ENCODE measurements at places on chromosomes 6 and 20.

GRCh38 chr20:301886-302848 lies 4.8 kb downstream of the ZCCHC3 start:
- no peak for DNase-seq
- no peak overlapping the region for H3K27ac ChIP-seq
- H3K27me3 ChIP-seq = no peaks in the 10 kb centered on the region
- H3K4me3 ChIP-seq = no peak overlapping the region
- H3K36me3 ChIP-seq = no peaks in the 10 kb centered on the region
- H3K4me1 ChIP-seq = peaks cover 33% of the 10 kb centered on the region

- DNase-seq = no peak
- peaks cover 39% of the 10 kb centered on the region for H3K4me1 ChIP-seq
- H3K36me3 ChIP-seq = no peaks in the 10 kb centered on the region
- no peak overlapping the region for H3K4me3 ChIP-seq
- no peak overlapping the region for H3K27ac ChIP-seq
These were observed 3.2 kb downstream of the SULF2 start for GRCh38 chr20:47782076-47782475.

GRCh38 chr6:167993169-167993568 lies 4.3 kb upstream of the KIF25 start:
- H3K4me3 ChIP-seq = no peak overlapping the region
- no peak overlapping the region for H3K27ac ChIP-seq
- DNase-seq = peak; percentile 59
- H3K4me1 ChIP-seq = no peaks in the 10 kb centered on the region

DNA sequence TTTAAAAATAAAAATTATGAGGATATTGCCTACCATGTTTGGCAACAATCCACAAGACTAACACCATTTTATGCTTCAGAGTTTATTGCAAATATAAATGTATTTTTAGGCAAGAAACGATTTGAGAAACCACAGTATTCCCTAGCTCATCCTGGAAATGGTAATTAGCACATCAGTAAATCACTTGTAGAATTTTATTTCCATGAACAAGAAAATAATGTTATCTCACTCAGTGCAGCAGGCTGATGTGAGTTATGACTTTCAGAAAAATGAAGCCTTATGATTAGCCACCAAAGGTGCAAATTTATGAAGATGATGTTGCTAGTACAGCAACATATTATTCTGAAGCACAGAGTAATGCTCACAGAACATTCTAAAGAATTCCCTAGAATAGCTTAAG lies 127.7 kb upstream of the GJE1 start:
- no peaks in the 10 kb centered on the region for H3K27me3 ChIP-seq
- no peak for DNase-seq
- H3K4me1 ChIP-seq = no peaks in the 10 kb centered on the region
- no peak overlapping the region for H3K4me3 ChIP-seq

DNA sequence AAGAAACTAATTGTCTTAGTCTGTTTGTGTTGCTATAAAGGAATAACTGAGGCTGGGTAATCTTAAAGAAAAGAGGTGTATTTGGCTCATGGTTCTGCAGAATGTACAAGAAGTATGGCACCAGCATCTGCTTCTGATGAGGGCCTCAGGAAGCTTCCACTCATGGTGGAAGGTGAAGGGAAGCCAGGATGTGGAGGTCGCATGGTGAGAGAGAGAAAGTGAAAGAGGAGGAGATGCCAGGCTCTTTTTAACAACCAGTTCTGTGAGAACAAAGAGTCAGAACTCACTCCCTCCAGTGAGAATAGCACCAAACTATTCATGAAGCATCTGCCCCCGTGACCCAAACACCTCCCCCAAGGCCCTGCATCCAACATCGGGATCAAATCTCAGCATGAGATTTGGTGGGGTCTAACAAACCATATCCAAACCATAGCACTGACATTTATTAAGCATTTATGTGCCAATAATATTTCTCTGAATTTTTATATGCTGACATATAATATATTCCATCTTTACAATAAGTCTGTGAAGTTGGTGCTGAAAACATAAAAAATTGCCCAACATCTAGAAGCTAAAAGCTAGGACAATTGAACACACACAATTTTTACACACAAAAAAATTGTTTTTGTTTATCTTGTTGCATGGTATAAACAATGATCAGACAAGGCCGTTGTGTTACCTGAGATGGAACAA lies 29.2 kb upstream of the BTN3A2 start:
- H3K4me1 ChIP-seq = peaks cover 13% of the 10 kb centered on the region
- no peak overlapping the region for H3K4me3 ChIP-seq
- H3K27me3 ChIP-seq = peaks cover 36% of the 10 kb centered on the region

DNA sequence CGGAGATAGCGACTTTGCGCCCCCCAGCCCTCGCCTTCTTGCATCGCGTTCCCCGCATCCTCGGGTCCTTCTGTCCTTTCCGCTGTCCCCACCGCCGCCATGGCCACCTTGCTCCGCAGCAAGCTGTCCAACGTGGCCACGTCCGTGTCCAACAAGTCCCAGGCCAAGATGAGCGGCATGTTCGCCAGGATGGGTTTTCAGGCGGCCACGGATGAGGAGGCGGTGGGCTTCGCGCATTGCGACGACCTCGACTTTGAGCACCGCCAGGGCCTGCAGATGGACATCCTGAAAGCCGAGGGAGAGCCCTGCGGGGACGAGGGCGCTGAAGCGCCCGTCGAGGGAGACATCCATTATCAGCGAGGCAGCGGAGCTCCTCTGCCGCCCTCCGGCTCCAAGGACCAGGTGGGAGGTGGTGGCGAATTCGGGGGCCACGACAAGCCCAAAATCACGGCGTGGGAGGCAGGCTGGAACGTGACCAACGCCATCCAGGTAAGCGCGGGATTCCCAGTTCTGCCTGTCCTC lies 401 bp downstream of the SLC32A1 start:
- no peak for DNase-seq
- no peaks in the 10 kb centered on the region for H3K36me3 ChIP-seq
- H3K4me3 ChIP-seq = no peak overlapping the region
- peaks cover 53% of the 10 kb centered on the region for H3K4me1 ChIP-seq

DNA sequence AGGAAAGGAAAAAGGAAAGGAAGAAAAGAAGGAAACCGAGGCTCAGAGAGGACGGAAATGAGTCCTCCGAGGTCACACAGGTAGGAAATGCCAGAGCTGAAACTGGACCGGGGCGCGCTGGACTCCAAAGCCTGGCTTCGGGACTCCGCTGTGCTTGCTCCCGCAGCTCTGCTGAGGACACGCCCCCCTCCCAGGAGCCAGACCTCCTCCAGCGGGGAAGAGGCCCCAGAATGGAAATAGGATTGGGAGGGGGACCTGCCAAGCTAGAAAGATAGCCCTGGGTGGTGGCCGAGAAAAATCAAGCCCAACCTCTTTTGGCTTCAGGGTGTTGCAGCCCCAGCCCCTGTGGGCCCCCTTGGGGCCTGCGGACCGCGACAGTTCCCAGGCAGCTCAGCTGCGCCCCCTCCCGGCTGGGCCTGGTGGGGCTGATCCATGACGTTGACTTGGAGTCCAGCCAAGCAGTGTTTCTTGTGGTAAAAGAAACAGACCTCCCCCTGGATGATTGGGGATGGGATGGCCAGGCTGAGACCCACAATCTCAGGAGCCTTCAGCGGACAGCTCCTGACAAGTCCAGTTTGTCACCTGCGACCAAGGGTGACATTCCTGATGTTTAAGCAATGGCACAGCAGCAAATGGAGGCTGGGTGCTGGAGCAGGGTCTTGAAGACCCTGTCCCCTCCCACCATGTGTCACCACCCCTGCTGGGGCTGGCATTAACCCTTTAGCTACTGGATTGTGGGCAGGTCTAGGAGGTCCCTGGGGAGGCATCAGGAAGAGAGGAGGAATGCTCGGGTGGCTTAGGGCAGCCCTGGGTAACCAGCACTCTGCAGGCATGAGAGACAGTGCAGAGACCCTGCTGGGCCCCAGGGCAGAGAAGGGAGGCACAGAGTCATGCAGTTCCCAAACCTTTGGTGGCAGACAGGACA lies 55.4 kb downstream of the RIPOR3 start:
- H3K27ac ChIP-seq = no peak overlapping the region
- H3K4me1 ChIP-seq = peaks cover 13% of the 10 kb centered on the region
- no peak overlapping the region for H3K4me3 ChIP-seq
- no peak for DNase-seq
- H3K27me3 ChIP-seq = no peaks in the 10 kb centered on the region
- no peaks in the 10 kb centered on the region for H3K36me3 ChIP-seq

DNA sequence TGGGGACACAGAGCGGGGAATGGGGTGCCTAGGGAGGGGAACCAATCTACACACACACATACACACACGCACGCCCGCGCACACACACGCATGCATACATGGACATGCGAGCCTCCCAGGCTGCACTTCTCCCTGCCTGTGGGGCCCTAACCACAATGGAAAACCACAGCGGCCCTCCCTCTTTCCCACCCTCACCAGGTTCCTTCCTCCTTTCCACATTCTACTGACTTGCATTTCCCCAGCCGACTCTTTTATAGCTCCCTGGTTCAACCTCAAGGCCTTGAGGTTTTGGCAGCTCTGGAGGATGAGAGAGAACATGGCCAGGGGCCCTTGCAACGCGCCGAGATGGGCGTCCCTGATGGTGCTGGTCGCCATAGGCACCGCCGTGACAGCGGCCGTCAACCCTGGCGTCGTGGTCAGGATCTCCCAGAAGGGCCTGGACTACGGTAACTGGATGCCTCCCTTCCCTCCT lies at the start of gene BPI:
BPI (plus strand) TSS at position 249 of the 472 bp plus-strand sequence; CDS start at position 317, 68 bp downstream.
- H3K27me3 ChIP-seq = peaks cover 11% of the 10 kb centered on the region
- H3K4me3 ChIP-seq = no peak within 1 kb of the TSS
- H3K36me3 ChIP-seq = no peaks in the 10 kb centered on the region
- no peak for DNase-seq

GRCh38 chr20:19833395-19833794 lies 75.3 kb downstream of the RIN2 start:
- no peak for DNase-seq
- peaks cover under 1% of the 10 kb centered on the region for H3K4me1 ChIP-seq
- H3K4me3 ChIP-seq = no peak overlapping the region
- H3K27ac ChIP-seq = no peak overlapping the region
- H3K36me3 ChIP-seq = no peaks in the 10 kb centered on the region
- H3K27me3 ChIP-seq = no peaks in the 10 kb centered on the region

GRCh38 chr6:163494279-163494727 lies 79.8 kb downstream of the QKI start:
- no peaks in the 10 kb centered on the region for H3K27me3 ChIP-seq
- DNase-seq = no peak
- H3K4me1 ChIP-seq = peaks cover 25% of the 10 kb centered on the region
- no peaks in the 10 kb centered on the region for H3K36me3 ChIP-seq

GRCh38 chr6:21828704-21829103 lies 235.2 kb downstream of the SOX4 start:
- no peaks in the 10 kb centered on the region for H3K27me3 ChIP-seq
- no peak overlapping the region for H3K27ac ChIP-seq
- H3K36me3 ChIP-seq = no peaks in the 10 kb centered on the region

DNA sequence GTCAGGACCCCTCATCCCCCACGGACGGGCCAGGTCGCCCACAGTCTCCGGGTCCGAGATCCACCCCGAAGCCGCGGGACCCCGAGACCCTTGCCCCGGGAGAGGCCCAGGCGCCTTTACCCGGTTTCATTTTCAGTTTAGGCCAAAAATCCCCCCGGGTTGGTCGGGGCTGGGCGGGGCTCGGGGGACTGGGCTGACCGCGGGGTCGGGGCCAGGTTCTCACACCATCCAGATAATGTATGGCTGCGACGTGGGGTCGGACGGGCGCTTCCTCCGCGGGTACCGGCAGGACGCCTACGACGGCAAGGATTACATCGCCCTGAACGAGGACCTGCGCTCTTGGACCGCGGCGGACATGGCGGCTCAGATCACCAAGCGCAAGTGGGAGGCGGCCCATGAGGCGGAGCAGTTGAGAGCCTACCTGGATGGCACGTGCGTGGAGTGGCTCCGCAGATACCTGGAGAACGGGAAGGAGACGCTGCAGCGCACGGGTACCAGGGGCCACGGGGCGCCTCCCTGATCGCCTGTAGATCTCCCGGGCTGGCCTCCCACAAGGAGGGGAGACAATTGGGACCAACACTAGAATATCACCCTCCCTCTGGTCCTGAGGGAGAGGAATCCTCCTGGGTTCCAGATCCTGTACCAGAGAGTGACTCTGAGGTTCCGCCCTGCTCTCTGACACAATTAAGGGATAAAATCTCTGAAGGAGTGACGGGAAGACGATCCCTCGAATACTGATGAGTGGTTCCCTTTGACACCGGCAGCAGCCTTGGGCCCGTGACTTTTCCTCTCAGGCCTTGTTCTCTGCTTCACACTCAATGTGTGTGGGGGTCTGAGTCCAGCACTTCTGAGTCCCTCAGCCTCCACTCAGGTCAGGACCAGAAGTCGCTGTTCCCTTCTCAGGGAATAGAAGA lies 978 bp downstream of the HLA-A start:
- H3K4me1 ChIP-seq = peaks cover 11% of the 10 kb centered on the region
- peak overlapping the region; percentile 65 for H3K4me3 ChIP-seq
- H3K27me3 ChIP-seq = no peaks in the 10 kb centered on the region
- peaks cover 15% of the 10 kb centered on the region for H3K36me3 ChIP-seq
- DNase-seq = no peak
- H3K27ac ChIP-seq = peak overlapping the region; percentile 87

GRCh38 chr6:146543940-146544615 lies 445 bp downstream of the RAB32 start:
- H3K27me3 ChIP-seq = no peaks in the 10 kb centered on the region
- H3K36me3 ChIP-seq = no peaks in the 10 kb centered on the region
- peak; percentile 74 for DNase-seq
- peaks cover 40% of the 10 kb centered on the region for H3K4me1 ChIP-seq
- H3K4me3 ChIP-seq = peak overlapping the region; percentile 76

DNA sequence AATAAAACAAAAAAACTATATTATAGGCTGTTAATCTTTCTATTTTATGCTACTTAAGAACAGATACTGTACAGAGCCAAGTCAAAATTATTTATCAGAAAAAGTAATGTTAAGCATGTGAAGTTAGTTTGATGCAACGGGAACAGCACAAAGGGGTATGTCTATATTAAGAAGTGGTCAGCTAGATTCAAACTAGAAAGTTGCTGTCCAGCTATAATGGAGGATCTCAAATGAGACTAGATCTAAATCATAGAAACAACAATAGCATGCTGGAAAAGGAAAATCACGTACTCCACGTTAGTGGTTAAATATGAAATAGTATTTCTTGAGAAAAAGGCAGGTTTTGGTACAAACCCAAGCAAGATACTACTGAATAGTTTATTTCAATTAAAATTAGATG lies 1124.0 kb downstream of the GRIK2 start:
- H3K4me3 ChIP-seq = no peak overlapping the region
- no peaks in the 10 kb centered on the region for H3K36me3 ChIP-seq
- DNase-seq = no peak
- no peak overlapping the region for H3K27ac ChIP-seq
- H3K4me1 ChIP-seq = no peaks in the 10 kb centered on the region
- no peaks in the 10 kb centered on the region for H3K27me3 ChIP-seq

GRCh38 chr6:161507375-161507774 lies 233.5 kb upstream of the AGPAT4 start:
- no peaks in the 10 kb centered on the region for H3K27me3 ChIP-seq
- H3K27ac ChIP-seq = no peak overlapping the region
- no peaks in the 10 kb centered on the region for H3K36me3 ChIP-seq

GRCh38 chr20:31537890-31538289 lies 23.6 kb downstream of the HM13 start:
- H3K27me3 ChIP-seq = no peaks in the 10 kb centered on the region
- peaks cover 81% of the 10 kb centered on the region for H3K36me3 ChIP-seq
- H3K4me3 ChIP-seq = no peak overlapping the region
- H3K4me1 ChIP-seq = peaks cover 12% of the 10 kb centered on the region

All from suprapubic skin (tissue), 4 donors.